ENCODE measurements at places on chromosomes 5 and 9. TPM values are rescaled to one million over a fixed set of nuclear protein-coding genes. Genes with fewer than 3 reads are reported as not detected.

Gene PHF24
- 0.30 TPM for total RNA-seq

Gene LHX3
- not detected for total RNA-seq

Gene BARX1
- total RNA-seq = 6.7 TPM

Gene SLC45A2
- total RNA-seq = not detected

Gene DIPK1B
- 8.2 TPM for total RNA-seq

Gene CLINT1
- 75.5 TPM for total RNA-seq

Gene HTR1A
- not detected for total RNA-seq

DNA sequence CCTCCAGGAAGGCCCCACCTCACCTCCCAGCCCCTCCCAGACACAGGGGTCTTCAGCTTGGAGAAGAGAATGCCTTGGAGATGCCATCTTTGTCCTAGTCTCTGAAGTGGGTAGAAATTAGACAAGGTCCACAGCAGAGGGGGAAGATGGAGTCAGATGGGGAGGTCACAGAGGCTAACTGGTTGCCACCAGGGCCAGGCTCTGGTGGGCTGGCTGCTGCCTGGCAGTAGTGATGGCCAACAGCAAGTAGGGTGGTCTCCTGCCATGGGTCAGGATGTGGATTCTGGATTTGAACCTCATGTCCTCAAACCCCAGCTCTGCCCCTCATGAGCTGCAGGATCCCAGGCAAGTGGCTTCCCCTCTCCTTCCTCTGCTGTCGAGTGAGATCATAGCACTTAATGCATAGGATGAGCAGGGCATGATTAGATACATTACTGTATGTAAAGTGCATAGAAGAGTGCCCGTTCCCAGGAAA is 38.7 kb upstream of the NEK6 start:
- H3K4me3 ChIP-seq = no peak overlapping the region
- H3K27me3 ChIP-seq = no peaks in the 10 kb centered on the region
- peaks cover 17% of the 10 kb centered on the region for H3K4me1 ChIP-seq
- no peak overlapping the region for H3K27ac ChIP-seq
- H3K36me3 ChIP-seq = no peaks in the 10 kb centered on the region

DNA sequence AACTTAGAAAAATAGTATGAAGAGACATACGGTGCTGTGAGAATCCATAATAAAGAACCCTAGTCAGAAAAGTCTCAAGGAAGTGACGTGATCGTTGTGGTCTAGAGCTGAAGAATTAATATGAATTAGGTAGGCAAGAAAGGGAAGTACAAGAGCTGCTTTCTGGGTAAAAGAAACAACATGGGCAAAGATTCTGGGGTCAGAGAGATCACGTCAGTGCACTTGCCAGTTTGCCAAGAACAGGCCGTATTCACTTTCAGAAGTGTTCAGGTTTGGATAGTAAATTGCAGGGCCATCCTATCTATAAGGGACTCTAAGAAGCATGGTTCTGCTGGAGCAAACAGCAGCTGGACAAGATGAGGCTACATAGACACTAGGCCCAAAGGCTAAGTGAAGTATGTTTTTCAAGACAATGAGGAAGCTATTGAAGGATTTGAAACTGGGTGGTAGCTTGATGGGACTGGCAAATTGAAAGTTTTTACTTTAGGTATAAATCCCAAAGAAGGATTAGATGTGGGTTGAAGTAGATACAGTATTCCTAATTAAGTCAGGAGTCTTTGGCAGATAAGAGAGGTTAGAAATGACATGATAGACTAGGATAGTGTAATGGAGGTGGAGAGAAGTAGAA is 4.8 kb upstream of the CHD1 start:
- no peaks in the 10 kb centered on the region for H3K27me3 ChIP-seq
- no peak for DNase-seq
- H3K4me1 ChIP-seq = peaks cover 42% of the 10 kb centered on the region

DNA sequence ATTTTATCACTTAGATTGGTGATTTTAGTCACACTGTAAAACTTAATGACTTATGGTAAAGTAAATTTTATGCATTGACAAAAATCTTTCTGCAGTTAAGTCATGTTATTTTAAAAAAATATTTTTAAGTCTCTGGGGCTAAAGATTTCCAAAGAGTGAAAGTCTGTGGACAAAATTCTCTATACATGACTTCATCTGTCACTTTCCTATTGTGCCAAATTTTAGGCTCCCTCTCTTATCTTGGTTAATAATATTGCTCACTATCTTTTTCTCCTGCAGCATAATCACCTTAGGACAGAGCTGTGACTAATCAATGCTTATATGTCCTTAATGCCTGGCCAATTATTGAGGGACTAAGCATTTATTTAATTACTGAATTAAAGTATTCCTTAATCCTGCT is 15.2 kb downstream of the LURAP1L start:
- H3K27ac ChIP-seq = peak overlapping the region; percentile 85
- no peak for DNase-seq
- H3K4me1 ChIP-seq = peaks cover 87% of the 10 kb centered on the region
- peaks cover 2% of the 10 kb centered on the region for H3K36me3 ChIP-seq
- H3K4me3 ChIP-seq = peak overlapping the region; percentile 13

GRCh38 chr9:27985714-27986113 is 412.4 kb upstream of the C9orf72 start:
- no peak for DNase-seq
- no peaks in the 10 kb centered on the region for H3K36me3 ChIP-seq
- peaks cover 4% of the 10 kb centered on the region for H3K27me3 ChIP-seq
- no peaks in the 10 kb centered on the region for H3K4me1 ChIP-seq
- no peak overlapping the region for H3K27ac ChIP-seq

GRCh38 chr5:38422622-38423021 is 133.8 kb downstream of the LIFR start:
- peaks cover 5% of the 10 kb centered on the region for H3K27me3 ChIP-seq
- no peak overlapping the region for H3K4me3 ChIP-seq
- H3K4me1 ChIP-seq = peaks cover 43% of the 10 kb centered on the region

- DNase-seq = no peak
- no peaks in the 10 kb centered on the region for H3K27me3 ChIP-seq
- H3K4me3 ChIP-seq = no peak overlapping the region
Measured at GRCh38 chr5:168712280-168712924, 133.2 kb upstream of the PANK3 start.

GRCh38 chr9:126915846-126916543 is 1.4 kb downstream of the RALGPS1 start:
- no peak overlapping the region for H3K27ac ChIP-seq
- H3K4me3 ChIP-seq = peak overlapping the region; percentile 50
- peaks cover 10% of the 10 kb centered on the region for H3K4me1 ChIP-seq
- DNase-seq = no peak
- peaks cover 8% of the 10 kb centered on the region for H3K27me3 ChIP-seq
- no peaks in the 10 kb centered on the region for H3K36me3 ChIP-seq

DNA sequence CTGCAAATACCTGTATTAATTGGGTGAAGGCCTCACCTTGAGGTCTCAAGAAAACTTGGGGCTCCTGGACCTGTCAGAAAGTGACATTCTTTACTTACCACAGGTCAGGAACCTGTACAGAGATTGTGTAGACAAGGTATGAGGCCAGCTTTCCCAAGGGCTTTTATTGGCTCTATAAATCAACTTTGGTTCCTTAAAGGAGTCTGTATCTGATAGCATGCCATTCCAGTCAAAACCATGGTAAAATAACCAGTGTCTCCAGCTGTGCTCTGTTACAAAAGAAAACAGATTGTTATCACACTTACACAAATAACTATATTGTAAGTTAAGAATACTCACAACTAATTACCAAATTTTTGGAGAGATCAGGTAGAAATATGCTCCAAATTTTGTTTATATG is 64.5 kb downstream of the COL15A1 start:
- peaks cover 6% of the 10 kb centered on the region for H3K36me3 ChIP-seq
- DNase-seq = no peak
- H3K4me3 ChIP-seq = no peak overlapping the region
- H3K27ac ChIP-seq = no peak overlapping the region
- H3K4me1 ChIP-seq = no peaks in the 10 kb centered on the region
- H3K27me3 ChIP-seq = peaks cover 23% of the 10 kb centered on the region

- H3K27me3 ChIP-seq = no peaks in the 10 kb centered on the region
- no peak for DNase-seq
- H3K27ac ChIP-seq = no peak overlapping the region
- no peaks in the 10 kb centered on the region for H3K4me1 ChIP-seq
- H3K36me3 ChIP-seq = peaks cover 4% of the 10 kb centered on the region
Measured at GRCh38 chr5:81650987-81651386, 99.9 kb downstream of the SSBP2 start.

GRCh38 chr9:130570208-130570607 is 9.2 kb upstream of the FUBP3 start:
- H3K27ac ChIP-seq = no peak overlapping the region
- no peak for DNase-seq
- H3K4me1 ChIP-seq = peaks cover 4% of the 10 kb centered on the region
- H3K4me3 ChIP-seq = no peak overlapping the region
- no peaks in the 10 kb centered on the region for H3K36me3 ChIP-seq

DNA sequence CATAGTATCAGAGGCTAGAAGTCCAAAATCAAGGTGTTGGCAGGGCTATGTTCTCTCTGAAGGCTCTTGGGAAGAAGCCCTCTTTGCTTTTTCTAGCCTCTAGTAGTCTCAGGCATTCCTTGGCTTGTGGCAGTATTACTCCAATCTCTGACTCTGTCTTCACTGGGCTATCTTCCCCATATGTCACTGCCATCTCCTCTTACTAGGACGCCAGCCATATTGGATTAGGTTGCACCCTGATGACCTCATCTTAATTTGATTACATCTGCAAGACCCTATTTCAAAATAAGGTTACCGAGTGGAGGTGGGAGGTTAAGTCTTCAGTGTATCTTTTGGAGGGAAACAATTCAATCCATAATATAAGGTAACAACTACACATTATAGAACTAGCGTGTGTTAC is 21.3 kb upstream of the EBF1 start:
- peaks cover 12% of the 10 kb centered on the region for H3K4me1 ChIP-seq
- H3K27ac ChIP-seq = no peak overlapping the region
- no peak overlapping the region for H3K4me3 ChIP-seq
- H3K27me3 ChIP-seq = no peaks in the 10 kb centered on the region
- no peak for DNase-seq

- DNase-seq = no peak
- peaks cover 9% of the 10 kb centered on the region for H3K36me3 ChIP-seq
- H3K27ac ChIP-seq = no peak overlapping the region
- H3K4me1 ChIP-seq = no peaks in the 10 kb centered on the region
- H3K27me3 ChIP-seq = no peaks in the 10 kb centered on the region
Measured at GRCh38 chr5:145768863-145769262, 66.3 kb downstream of the PRELID2 start.

- H3K4me3 ChIP-seq = peak overlapping the region; percentile 16
- no peaks in the 10 kb centered on the region for H3K27me3 ChIP-seq
- H3K36me3 ChIP-seq = peaks cover 1% of the 10 kb centered on the region
- DNase-seq = no peak
- peak overlapping the region; percentile 96 for H3K27ac ChIP-seq
Measured at GRCh38 chr5:92552206-92553160, 1028.5 kb downstream of the NR2F1-AS1 start.

DNA sequence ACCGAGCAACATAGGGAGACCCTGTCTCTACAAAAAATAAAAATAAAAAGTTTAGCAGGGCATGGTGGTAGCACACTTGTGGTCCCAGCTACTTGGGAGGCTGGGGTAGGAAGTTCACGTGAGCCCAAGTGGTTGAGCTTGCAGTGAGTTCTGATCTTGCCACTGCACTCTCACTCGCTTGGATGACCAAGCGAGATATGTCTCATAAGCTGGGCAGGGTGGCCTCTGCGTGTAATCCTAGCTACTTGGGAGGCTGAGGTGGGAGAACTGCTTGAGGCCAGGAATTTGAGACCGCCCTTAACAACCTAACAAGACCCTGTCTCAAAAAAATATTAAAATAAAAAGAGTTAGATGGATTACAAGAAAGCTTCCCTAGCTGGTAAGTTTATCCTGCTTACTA is 32.5 kb downstream of the RASA1 start:
- no peak for DNase-seq
- peak overlapping the region; percentile 61 for H3K27ac ChIP-seq
- H3K4me3 ChIP-seq = no peak overlapping the region

GRCh38 chr9:132669319-132669697 is 475 bp downstream of the DDX31 start:
- no peak for DNase-seq
- no peaks in the 10 kb centered on the region for H3K27me3 ChIP-seq
- H3K4me3 ChIP-seq = peak overlapping the region; percentile 91
- no peaks in the 10 kb centered on the region for H3K36me3 ChIP-seq
- H3K27ac ChIP-seq = peak overlapping the region; percentile 91
- peaks cover 46% of the 10 kb centered on the region for H3K4me1 ChIP-seq

GRCh38 chr5:132134384-132134783 is 60.8 kb downstream of the CSF2 start:
- DNase-seq = no peak
- H3K27ac ChIP-seq = no peak overlapping the region
- peaks cover 30% of the 10 kb centered on the region for H3K27me3 ChIP-seq
- H3K36me3 ChIP-seq = peaks cover 8% of the 10 kb centered on the region
- no peak overlapping the region for H3K4me3 ChIP-seq

- peaks cover 80% of the 10 kb centered on the region for H3K27me3 ChIP-seq
- DNase-seq = no peak
- peaks cover 32% of the 10 kb centered on the region for H3K4me1 ChIP-seq
- no peak overlapping the region for H3K27ac ChIP-seq
Measured at GRCh38 chr5:50969151-50970031, 303.0 kb downstream of the PARP8 start.

GRCh38 chr5:154202379-154203260 is 12.1 kb downstream of the GALNT10 start:
- H3K27ac ChIP-seq = peak overlapping the region; percentile 66
- no peaks in the 10 kb centered on the region for H3K27me3 ChIP-seq
- peaks cover 88% of the 10 kb centered on the region for H3K4me1 ChIP-seq

GRCh38 chr5:100746730-100747129 is 156.4 kb downstream of the ST8SIA4 start:
- no peak for DNase-seq
- H3K36me3 ChIP-seq = no peaks in the 10 kb centered on the region
- peaks cover 34% of the 10 kb centered on the region for H3K27me3 ChIP-seq
- no peak overlapping the region for H3K27ac ChIP-seq
- H3K4me3 ChIP-seq = no peak overlapping the region

GRCh38 chr9:132099167-132099566 is 19.5 kb upstream of the MED27 start:
- H3K27ac ChIP-seq = no peak overlapping the region
- peaks cover 4% of the 10 kb centered on the region for H3K4me1 ChIP-seq
- peaks cover 29% of the 10 kb centered on the region for H3K27me3 ChIP-seq
- no peak for DNase-seq
- H3K36me3 ChIP-seq = peaks cover 2% of the 10 kb centered on the region
